ENCODE measurements at places on chromosomes 11 and 22.

GRCh38 chr11:45815747-45816146, 10.8 kb downstream of the SLC35C1 start:
- no peak for DNase-seq

DNA sequence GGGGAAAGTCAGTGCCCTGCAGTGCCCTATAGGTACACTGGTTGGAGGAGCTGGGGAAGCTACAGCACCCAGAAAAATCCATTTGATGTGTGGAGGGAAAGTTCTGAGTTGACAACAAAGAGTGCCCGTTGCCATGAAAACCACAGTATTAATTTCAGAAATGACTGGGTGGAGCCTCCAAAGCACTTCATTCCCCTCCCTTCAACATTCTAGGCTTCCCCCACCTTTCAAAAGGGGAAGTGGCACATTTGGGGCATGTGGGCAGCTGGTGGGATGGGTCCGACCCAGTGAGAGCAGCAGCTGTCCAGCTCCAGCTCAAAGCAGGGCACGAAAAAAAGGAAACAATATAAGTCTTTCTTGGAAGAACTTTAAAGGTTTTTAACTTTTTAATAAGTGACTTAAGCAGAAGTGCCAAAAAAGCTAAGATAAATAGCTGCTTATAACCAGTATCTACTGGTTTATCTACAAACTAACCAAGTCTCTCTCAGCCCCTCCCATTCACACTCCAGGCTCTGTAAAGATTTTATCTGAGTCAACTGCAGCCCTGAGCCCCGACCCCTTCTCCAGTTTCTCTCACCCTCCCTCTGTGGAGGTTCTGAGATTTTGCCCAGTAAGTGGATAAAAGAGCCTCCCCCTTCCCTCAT, 9.0 kb upstream of the AHNAK start:
- no peak for DNase-seq

DNA sequence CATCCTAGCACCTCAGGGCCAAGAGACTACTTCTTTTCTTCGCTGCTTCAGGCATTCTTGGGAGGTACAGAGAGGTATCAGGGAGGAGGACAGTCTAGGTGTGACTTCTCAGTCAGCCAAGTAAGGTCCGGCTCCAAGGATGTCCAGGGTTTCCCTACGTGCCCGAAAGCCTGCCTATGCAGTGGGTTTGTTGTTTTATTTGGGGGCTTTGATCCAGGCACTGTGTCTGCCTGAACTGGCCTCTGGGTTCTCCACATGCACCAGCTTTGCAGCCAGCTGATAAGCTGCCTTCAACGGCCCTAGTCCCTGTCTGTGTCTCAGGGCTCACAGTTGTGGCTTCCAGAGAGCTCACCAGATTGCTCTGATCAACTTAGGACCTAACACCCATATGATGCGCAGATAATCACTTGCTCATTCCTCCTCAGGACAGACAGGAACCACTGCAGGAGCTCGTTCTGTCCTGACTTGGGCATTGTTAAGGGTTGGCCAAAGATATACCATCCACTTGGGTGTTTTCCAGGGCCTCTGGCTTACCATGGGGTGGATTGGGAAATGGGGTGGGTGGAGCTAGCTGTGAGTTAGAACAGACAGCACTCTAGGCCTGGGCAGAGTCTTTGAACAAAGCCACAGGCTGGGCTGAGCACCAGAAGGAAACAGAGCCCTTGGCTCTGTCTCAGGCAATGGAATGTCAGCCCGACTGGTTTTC, 45.5 kb upstream of the CRYBB3 start:
- DNase-seq = peak; percentile 28

DNA sequence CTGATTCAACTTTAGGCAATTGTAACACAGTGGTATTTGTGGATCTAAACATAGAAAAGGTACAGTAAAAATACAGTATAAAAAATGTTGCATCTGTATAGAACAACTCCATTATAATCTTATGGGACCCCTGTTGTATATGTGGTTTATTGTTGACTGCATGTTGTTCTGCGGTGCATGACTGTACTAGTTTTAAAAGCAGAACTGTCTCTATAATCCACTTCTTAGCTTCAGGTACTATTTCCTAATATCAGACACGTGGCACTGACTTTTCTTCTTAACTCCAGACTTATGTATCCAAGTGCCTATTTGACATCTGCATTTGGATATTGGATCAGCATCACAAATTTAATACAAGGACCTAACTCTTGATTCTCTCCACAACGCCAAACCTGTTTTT, 41.1 kb downstream of the PACS1 start:
- DNase-seq = no peak

DNA sequence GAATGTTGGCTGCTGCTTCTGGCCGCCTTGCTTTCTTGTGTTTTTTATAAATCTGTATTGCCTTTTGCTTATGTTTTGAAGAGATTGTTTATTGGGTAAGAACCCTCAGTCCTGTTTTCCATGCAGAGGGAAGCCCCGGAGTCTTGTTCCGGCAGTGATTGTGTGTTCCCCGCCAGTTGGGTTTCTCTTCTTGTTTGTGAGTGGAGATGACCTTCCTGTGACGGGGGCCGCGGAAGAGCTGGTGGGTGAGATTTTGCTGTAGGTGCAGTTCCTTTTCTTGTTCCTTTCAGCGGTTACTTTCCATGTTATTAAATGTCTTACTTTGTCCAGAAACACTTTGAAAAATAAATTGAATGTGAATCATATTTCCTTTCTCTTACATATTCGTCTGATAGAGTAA, 8.3 kb downstream of the TBC1D22A start:
- no peak for DNase-seq

DNA sequence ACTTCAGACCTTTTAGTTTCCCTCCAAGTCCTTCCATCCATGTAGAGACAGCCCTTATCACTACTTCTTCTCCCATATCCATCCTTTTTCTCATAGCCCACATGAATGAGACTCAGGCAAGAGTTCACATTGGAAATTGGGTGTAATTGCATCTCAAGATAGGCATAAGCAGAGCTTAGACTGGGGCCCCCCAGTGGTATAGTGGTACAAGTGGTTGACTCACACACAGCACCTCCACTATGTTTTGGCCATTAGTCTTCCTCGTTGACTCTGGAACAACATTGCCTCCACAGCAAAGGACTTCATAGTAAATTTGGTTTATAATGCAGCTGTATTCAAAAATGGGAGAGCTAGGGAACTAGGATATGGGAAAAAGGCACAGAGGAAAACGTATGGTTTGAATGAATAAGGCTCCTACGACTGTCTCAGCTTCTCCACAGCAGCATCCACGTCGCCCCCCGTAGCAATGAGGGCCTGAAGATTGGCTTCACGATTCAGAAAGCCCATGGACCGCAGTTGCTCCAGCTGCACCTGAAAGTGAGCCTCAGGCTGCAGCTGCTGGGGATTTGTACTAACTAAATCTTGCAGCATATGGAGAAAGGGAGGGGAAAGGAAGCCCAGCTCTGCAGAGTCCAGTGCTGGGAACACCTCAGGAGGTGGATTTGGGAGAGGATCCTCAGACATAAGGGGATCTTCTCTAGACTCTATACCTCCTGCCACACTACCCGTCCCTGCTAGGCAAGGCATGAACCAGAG, 2.4 kb downstream of the UBQLN3 start:
- DNase-seq = no peak

DNA sequence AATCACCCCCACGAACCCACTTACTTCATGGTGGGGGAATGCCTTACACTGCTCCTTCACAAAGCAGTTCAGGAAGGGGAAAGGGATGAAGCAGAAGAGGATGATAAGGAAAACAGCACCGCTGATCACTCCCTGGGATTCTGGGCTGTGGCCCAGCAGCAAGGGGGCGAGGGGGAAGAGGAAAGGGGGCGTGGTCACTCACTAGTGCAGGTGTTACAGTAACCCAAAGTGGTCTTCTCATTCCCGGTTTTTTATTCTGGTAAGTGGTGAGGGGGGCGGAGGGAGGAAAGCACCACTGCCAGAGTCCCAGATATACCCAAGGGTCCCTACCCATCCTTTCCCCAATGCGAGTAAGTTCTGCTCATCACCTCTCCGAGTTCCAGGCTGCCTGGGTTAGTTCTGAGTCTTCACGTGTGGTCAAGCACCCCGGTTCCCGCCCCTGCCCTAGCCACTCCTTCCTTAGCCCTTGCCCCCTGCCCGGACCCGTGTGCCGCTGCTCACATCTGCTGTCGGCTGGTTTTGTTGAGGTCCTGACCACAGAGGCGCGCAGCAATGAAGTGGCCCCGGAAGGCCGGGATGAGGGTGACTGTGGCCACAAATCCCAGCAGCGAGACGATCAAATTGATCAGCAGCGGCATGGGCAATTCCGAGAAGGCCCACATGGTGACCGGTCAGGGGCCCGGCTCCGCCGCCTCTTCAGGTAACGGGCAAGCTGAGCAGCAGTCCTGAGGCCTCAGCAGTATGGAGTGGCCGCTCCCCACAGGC, 477 bp downstream of the DPAGT1 start:
- no peak for DNase-seq

DNA sequence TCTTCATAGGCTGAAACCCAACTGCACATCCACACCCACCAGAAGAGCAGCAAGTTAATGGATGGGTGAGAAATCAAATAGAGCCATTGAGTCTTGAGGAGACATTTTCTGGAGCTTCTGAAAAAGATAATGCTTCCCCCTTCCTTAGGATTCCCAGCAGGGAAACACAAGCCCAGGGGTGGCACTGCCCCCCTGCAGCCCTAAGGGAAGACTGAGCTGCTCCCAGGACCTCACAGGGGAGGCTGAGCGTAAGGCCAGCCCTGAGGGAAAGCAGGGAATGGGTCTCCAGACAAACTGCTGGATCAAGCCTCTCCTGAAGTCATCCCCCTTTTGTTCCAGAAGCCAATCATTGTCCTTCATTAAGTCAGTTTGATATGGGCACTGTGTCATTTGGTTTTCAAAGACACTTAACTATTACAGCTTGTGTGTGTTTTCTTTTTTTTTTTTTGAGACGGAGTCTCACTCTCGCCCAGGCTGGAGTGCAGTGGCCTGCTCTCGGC, 15.1 kb downstream of the LTO1 start:
- no peak for DNase-seq

GRCh38 chr22:40036591-40037225, 42.0 kb downstream of the FAM83F start:
- peak; percentile 55 for DNase-seq

- no peak for DNase-seq
Measured at GRCh38 chr11:31412946-31413345, 43.3 kb downstream of the DNAJC24 start.

DNA sequence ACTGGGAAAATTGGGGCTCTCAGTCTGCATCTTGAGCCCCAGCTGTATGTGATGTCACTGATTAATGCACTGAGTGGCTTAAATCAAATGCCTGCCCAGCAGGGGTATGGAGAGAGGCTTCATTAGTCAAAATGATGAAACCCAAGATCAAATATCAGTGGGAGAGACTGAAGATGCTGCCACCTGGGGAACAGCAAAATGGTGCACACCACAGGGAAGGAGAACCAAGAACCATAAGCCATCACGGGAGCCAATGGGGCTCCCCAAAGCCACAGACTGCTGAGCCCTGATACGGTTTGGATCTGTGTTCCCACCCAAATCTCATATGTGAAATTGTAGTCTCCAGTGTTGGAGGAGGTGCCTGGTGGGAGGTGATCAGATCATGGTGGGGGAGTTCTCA, 85.6 kb downstream of the CTTN start:
- DNase-seq = no peak

DNA sequence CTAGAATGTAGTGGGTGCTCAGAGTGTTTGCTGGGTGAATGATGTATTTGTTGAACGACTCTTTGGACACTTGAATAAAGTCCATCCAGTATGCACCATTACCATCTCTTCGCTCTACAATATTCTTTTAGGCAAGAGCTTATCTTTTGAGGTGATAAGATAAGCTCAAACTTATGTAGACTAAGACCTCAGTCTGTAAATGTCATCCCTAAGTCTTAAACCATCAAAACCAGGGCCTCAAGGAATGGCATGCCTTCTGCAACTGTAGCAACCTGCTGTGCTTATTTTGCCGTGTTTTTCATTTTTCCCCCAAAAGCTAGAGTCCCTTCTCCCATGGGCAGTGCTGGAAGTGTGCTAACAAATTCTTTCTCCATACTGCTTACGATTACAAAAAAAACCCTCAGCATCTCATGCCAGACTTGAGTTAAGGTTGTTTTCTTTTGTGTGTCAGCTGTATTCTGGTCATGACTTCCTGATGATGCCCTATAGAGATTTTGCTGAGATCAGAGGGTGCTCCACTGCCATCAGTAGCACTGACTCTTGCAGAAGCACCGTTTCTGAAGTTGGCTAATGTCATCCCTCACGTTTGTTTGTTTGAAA, 27.8 kb downstream of the LIMK2 start:
- DNase-seq = no peak

DNA sequence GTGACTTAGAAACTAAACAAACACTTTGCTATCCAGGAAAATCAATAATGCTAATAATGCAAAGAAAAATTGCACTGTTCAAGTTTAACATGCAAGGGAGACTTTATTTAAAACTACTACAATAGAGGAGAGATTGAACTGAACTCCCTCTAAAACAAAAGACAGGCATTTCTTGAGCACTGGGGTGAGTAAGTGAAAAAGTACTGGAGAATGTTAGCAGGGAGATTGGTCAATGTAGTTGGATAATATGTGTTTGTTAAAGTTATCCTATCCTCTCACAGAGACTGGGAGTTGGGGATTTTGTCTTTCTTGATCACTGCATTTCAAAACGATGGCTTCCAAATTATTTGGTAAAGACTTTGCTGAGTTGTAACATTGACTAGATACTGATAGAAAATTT, 77.6 kb downstream of the LUZP2 start:
- DNase-seq = no peak

- DNase-seq = peak; percentile 74
Measured at GRCh38 chr11:19730373-19730772, 17.7 kb downstream of the NAV2 start.

- no peak for DNase-seq
Measured at GRCh38 chr11:77407613-77408012, 66.3 kb downstream of the PAK1 start.

DNA sequence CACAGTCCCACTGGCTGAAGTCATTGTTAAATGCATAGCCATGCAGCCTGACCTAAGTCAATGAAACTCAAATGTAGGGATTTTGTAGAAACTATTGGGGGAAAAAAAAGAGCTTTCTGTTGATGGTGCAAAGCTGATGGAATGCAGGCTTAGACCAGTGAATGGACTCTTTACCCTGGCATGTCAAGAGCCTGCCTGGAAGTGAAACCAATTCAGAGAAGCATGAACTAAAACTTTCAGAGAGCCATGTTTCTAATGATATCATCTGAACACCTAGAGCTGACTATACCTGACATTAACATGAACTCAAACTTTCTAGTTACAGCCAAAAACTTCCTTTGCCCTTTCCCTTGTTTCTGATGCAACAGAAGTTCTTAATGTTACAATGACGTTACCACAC, 89.0 kb downstream of the APIP start:
- DNase-seq = no peak
